ENCODE measurements at places on chromosomes 12 and 14.
A peak's percentile ranks its signal among the peaks of the same experiment; 100 is the strongest.

GRCh38 chr12:132329036-132329719, at the start of gene GALNT9:
Gene GALNT9 (minus strand): TSS chr12:132329589. CDS start chr12:132329203, 386 bp downstream.
- no peak for DNase-seq

DNA sequence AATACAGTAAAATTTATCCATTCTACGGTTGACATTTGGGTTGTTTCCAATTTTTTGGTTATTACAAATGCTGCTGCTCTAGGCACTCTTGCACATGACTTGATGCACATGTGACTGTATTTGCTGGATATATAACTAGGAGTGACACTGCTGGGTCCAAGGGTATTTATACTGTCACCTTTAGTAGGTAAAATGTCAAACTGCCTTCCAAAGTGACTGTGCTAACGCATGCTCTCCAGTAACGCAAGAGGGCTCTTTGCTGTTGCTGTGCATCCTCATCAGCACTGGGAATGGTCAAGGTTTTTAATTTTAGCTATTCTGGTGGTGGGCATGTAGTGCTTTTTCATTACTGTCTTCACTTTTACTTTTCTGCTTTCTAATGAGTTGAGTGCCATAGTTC, 62.3 kb downstream of the ACADS start:
- DNase-seq = no peak

- no peak for DNase-seq
Measured at GRCh38 chr14:69654116-69654515, 42.7 kb downstream of the SUSD6 start.

- DNase-seq = no peak
Measured at GRCh38 chr12:41032386-41032785, 155.7 kb upstream of the PDZRN4 start.

GRCh38 chr12:72270961-72271360, 1.2 kb upstream of the TRHDE start:
- no peak for DNase-seq

DNA sequence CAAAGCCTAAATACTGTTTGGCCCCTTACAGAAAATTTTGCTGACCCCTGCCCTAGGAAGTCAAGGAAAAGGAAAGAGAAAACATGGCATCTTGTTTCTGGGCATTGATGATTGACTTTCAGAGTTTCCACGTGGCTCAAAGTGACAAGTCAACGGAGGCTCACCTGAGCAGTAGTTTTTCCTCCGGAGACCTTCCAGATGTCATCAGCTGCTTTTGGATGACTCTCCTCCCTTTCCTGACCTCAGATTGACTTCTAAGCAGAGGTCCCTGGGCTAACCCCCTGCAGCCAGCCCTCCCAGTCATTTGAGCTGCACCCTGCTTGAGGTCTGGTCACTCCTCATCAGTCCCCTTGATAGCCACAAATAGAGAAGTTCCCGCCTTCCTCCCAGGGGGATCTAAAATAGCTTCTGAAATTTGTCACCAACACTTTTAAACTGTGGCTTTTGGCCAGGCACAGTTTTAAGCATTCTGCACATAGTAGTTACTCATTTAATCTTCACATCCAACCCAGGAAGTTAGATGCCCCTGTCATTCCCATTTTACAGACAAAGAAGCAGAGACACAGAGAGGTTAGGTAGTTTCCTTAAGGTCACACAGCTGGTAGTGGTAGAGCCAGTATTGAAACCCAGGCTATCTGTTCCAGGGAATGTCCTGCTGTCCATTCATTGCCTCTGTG, 143.4 kb downstream of the CHST11 start:
- DNase-seq = no peak

DNA sequence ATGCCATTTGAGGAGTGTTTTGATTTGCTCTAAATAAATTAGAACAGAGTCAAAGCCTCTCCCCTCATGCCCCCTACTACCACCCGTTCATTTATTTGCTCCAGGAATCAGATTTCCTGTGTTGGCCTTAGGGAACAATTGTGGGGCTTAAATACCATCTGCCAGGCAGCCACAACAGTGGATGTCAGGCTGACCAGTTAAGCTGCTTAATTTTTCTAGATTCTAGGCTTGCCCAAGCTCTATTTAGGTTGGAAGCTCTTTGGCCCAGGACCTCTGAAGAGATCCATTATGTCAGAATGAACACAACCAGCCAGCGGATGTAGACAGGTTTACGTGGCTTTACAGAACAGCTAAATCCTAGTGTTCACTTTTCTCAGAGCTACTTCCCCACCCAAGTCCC, 1.0 kb upstream of the TIMELESS start:
- DNase-seq = no peak

- no peak for DNase-seq
Measured at GRCh38 chr12:68648179-68648578, 37.5 kb downstream of the RAP1B start.

GRCh38 chr12:18966954-18967353, 162.6 kb upstream of the PLEKHA5 start:
- no peak for DNase-seq

DNA sequence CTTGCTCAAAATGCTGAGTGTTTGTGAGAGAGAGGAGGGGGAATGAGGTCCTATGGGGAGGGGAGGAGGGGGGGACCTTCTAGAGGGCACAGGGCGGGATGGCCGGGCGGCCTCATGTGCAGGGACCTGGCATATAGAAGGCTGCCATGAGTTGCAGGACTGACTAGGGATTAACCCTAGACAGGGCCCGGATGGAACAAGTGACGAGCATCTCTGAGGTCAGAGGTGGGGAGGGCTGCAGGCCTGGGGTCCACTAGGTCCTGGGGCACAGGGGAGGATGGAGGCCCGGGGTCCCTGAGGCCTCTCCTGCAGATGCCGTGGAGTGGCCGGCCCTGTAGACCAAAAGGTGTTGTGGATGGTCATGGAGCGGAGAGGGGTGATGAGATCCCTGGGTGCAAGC, 104.0 kb upstream of the EIF5 start:
- no peak for DNase-seq

GRCh38 chr14:23577710-23578392, 739 bp downstream of the JPH4 start:
- no peak for DNase-seq

GRCh38 chr12:25623816-25624215, 70.7 kb upstream of the LMNTD1 start:
- no peak for DNase-seq

DNA sequence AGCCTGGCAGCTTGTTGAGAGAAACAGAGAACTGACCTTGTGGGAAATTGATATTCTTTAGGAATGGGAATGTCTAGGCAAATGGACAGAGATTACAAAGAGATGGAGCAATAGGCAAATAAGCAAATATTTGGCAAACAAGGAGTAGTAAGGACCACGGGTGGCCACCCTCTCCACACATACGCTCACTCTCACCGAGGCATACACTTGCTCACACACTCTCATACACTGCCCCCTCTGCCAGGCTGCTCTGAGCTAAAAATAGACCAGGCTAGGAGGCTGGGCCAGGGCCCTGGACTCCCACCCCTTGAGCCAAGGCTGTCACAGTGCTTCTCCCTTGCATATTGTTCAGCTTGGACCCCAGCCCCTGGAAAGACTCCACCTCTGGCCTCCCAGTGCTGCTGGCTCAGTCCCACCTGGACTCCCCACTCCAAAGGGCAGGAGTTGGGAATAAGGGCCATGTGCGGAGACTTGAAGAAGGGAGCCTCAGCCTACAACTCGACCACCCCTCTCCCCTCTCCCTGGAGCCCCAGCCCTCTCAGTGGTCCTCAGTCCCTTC, 1.1 kb downstream of the PPP1R1A start:
- DNase-seq = no peak

- no peak for DNase-seq
Measured at GRCh38 chr14:21494902-21495762, 16.0 kb downstream of the METTL3 start.

GRCh38 chr12:51103977-51104376, 20.6 kb upstream of the CSRNP2 start:
- DNase-seq = no peak

DNA sequence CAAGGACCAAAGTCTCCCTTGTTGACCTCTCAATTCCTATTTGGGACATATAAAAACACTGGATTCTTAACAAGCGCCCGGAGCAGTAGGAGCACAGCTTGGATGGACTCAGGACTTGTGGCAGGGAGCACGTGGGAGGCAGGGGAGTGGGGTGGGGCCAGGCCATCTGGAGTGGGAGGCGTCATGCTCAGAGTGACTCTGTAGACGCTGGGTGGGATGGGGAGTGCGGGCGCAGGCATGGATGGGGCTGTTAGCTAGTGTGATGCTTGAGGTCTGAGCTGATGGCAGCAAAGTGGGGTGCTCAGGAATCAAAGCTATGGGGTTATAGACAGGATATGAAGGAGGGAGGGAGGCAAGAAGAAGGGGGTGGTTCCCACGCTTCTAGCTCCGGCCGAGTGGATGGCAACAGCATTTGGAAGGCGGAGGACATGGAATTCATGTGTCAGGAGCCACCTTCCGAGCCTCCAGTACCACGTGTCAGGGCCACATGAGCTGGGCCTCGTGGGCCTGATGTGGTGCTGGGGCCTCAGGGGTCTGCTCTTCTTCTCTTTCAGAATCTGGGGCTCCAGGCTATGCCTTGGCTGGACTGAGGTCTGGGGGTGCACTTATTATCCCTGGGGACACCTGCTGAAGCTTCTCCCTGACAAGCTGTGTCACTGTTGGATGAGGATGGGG, 26.2 kb downstream of the MEG3 start:
- DNase-seq = no peak

GRCh38 chr12:10749700-10750384, 26.7 kb upstream of the YBX3 start:
- DNase-seq = peak; percentile 59

- peak; percentile 64 for DNase-seq
Measured at GRCh38 chr12:53047221-53048032, 2.4 kb upstream of the TNS2 start.

GRCh38 chr12:96986883-96987523, 79.9 kb downstream of the NEDD1 start:
- no peak for DNase-seq

GRCh38 chr14:79549515-79549914, 661.8 kb downstream of the DIO2 start:
- DNase-seq = no peak

- no peak for DNase-seq
Measured at GRCh38 chr12:92462049-92462448, 240.7 kb upstream of the PLEKHG7 start.

GRCh38 chr14:45972416-45972815, 679.2 kb downstream of the RPL10L start:
- DNase-seq = no peak

Measured in activated gamma-delta T cell treated with anti-CD3 and anti-CD28 coated beads, Interleukin-2, amount 50 U/mL, for 16 hours (primary cell).